ENCODE measurements at places on chromosomes 7 and 10.

GRCh38 chr7:128431221-128431620, 21.4 kb upstream of the IMPDH1 start:
- DNase-seq = no peak

DNA sequence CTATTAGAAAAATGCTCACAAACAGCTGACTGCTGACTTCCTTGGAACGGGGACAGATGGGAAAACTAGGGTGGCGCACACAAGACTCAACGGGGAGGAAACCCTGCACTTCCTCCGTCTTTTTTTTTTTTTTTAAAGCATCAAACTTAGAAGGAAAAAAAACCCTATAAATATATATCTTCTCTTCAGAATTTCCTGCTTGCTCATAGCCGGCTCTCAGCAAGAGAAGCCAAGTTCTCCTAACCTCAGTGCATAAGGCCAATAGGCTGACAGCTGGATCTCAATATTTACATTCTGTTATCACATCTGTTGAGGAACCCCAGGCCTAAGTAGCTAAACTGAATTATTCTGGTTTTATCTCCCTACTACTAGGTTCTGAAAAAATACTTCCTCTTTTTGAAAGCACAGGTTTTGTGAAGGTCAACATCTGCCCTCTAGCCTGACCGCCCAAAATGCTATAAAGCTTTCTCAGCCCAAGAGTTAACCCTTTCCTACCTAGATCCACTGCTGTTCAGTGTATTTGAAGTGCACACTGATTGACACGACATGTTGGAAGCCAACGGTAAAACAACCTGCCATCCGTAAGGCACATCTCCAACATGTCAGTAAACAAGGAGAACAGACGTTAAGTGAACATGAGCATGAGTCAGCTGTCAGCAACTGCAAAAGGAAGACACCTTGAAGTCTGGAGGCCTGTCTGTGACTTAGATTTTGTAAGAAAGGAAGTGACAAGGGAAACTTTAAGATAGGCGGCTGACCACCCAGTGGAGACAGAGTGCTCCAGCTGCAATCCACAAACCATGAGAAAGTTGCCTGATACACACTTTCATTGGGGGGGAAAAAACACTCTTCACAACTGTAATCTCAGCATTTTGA, 83.8 kb downstream of the EBLN1 start:
- DNase-seq = no peak

GRCh38 chr7:41219276-41219675, 483.6 kb downstream of the INHBA start:
- DNase-seq = peak; percentile 5

GRCh38 chr7:115941703-115942268, 88.8 kb downstream of the TFEC start:
- DNase-seq = no peak

DNA sequence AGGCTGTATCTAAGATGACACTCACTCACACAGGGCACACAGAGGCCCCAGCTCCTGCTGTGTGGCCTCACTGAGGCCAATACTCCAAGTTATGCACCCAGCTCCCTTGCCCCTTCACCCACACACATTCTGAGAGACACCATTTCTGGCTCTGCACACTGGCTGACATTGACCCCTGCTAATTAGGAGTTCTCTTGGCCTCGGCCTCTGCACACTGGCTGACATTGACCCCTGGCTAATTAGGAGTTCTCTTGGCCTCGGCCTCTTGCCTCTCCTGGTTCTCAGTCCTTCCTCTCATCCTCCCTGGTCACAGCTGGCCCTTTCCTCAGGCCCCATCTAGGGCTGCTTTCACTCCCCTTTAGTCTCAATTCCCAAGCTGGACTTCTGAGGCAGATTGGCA, 97.3 kb downstream of the GRID1 start:
- no peak for DNase-seq

GRCh38 chr10:128626397-128627000, 500.3 kb upstream of the MKI67 start:
- DNase-seq = no peak

DNA sequence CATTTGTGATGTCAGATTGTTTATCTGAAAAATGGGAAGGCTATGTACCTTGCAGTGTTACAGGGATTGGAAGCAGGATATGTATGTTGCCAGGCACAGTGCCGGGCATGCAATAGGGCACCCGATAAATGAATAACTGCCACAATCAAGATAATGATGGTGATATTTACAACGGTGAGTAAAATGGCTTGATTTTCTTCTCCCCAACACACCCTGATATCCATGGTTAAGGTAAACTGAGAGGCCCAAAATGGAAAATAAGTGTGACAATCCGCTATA, 108.3 kb downstream of the CYP26A1 start:
- no peak for DNase-seq

DNA sequence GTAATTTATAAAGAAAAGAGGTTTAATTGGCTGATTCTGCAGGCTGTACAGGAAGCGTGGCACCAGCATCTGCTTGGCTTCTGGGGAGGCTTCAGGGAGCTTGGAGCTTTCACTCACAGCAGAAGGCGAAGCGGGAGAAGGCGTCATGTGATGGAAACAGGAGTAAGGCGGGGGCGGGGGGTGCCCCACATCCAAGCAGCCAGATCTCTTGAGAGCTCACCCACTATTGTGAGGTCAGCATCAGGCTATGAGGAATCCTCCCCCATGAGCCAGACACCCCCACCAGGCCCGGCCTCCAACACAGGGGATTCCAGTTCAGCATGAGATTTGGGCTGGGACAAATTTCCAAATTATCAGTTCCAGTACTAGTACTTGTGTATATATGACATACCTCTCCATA, 46.2 kb downstream of the WDR37 start:
- no peak for DNase-seq

GRCh38 chr7:138388673-138389491, 71.2 kb upstream of the TRIM24 start:
- DNase-seq = no peak

DNA sequence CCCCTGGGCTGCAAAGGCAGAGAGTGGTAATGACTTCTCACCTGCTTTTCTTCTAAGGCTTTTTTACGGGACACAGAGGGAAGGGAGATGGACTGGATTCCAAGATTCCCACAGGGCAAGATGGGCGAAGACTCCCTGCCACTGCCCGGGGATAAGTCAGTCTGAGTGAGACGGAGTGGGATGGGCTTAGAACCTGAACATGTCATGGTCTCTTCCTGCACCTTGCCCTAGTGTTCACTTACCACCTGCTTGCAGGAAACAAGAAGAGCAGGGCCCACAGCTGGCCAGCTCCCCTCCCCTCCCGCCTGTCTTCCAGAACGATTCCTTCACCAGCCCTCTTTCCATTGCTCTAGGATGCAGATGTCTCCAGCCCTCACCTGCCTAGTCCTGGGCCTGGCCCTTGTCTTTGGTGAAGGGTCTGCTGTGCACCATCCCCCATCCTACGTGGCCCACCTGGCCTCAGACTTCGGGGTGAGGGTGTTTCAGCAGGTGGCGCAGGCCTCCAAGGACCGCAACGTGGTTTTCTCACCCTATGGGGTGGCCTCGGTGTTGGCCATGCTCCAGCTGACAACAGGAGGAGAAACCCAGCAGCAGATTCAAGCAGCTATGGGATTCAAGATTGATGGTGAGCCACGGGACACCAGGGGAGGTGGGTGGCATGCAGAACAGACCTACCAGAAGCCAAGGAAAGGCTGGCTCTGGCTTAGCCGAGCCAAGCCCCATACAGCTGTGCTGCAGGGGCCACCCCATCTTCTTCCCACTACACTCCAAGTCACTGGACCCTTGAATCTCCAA, 1.3 kb downstream of the SERPINE1 start:
- no peak for DNase-seq

DNA sequence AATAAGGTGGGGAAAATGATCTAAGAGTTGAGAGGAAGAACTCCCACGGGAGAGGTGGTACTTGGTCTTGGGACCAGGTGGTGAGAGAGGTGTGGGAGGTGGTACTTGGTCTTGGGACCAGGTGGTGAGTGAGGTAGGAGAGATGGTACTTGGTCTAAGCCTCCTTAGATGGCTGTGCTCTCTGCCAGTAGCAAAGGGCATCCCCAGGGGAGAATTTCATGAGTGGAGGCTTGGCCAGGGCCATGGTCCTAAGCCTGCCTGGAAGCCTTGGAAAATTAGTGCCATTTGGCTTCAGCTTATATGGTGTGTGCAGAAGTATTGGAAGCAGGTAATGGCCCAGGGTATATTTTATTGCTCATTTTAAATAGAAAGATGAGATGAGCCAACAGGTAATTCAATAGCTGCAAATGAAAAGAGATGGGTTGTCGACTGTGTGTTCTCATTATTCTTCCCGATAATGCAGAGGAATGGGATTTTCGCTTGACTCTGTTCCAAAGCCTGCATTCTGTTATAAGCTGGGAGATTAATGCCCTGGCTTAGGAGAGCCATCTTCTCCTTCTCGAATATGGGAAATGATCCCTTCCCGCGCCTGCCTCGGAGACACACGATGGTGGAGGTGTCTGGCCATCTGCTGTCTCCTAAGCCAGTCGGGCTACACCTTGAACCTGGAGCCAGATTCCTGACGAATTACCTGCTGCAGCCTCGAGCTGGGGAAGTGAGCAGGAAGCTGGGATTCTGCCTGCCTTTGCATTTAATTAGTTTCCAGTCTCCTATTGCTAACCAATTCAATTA, 287.8 kb downstream of the GALNT17 start:
- no peak for DNase-seq

- no peak for DNase-seq
Observed at GRCh38 chr7:149655784-149656183, 117.6 kb downstream of the ZNF467 start.

GRCh38 chr10:86506499-86506898, 15.1 kb downstream of the WAPL start:
- no peak for DNase-seq

GRCh38 chr10:8404721-8405120, 350.2 kb downstream of the GATA3 start:
- DNase-seq = no peak

DNA sequence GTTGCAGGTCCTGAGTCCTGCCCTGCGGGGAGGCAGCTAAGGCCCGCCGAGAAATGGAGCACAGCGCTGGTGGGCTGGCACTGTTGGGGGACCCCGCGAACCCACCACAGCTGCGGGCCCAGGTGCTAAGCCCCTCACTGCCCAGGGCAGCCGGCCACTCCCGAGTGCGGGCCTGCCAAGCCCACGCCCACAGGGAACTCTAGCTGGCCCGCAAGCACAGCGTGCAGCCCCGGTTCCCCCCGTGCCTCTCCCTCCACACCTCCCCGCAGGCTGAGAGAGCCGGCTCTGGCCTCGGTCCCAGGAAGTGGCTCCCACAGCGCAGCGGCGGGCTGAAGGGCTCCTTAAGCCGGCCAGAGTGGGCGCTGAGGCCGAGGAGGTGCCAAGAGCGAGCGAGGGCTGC, 3.5 kb upstream of the NSMCE4A start:
- no peak for DNase-seq

- DNase-seq = no peak
Observed at GRCh38 chr7:3795141-3795540, 494.1 kb downstream of the SDK1 start.

GRCh38 chr7:43108255-43109011, 4.0 kb upstream of the HECW1 start:
- peak; percentile 51 for DNase-seq

DNA sequence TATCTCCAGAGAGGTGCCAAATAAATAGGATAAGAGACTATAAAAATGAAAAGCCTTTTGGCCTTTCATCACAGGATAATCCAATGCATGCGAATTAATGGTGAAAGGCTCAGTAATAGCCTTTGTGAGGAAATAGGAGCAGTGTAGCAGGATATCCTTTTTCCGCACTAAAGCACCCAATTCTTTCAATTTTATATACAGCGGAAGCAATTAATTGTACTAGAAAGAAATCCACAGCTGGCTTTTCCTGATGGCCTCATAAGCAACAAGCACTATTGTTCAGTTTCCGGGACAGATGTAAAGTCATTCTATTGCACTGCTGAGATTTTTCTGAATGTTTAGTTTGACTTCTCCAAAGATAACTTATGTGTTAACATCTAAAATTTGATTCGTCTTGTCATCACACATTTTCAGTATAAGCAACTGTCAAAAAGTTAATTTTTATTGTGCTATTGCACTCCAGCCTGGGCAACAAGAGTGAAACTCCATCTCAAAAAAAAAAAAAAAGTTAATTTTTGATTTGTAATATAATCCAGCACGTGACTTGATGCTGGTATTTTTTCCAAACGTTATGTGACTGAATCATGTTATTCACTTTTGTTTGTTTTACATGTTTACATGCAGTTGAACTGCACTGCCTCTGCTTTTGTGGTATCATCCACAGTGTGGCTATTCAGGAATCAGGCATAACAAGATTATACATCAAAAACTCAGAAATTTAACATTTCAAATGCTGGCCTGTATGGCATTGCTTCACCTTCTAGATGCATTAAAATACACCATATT, 8.4 kb upstream of the BMPR1A start:
- DNase-seq = no peak

DNA sequence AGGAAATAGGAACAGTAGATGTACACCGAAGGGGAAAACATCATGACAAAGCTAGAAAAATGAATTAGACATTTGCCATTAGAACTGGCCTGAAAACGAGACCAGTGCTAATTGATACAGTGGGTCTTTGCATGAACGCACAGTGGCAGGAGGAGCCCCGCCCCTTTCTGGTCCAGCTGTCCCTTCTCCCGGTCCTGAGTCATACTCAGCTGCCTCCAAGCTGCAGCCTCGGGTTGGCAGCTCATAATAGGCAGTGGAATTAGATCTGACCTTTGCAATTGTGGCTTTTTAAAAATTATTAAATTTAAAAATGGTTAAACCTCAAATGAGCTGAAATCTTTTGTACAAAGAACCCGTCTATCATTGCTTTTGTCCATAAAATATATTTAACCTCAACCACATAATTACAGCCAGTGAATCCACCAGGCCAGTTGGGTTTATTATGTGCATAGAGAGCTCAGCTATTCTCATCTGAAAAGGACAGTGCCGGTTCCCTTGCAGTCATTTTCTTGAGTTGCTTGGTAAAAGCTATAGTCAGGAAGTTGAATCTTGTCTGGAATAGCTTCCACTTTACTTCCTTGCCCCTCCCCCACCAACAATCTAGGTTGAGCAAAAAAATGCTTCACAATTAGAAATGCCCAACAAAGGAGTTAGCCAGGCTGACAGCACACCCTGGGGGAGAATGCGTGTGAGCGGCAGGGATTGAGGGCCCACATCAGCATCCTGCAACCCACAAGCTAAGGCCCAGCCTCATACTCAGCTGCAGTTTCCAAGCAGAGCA, 147.1 kb downstream of the BUB3 start:
- DNase-seq = peak; percentile 17

GRCh38 chr10:17820943-17821342, 11.8 kb downstream of the MRC1 start:
- no peak for DNase-seq

DNA sequence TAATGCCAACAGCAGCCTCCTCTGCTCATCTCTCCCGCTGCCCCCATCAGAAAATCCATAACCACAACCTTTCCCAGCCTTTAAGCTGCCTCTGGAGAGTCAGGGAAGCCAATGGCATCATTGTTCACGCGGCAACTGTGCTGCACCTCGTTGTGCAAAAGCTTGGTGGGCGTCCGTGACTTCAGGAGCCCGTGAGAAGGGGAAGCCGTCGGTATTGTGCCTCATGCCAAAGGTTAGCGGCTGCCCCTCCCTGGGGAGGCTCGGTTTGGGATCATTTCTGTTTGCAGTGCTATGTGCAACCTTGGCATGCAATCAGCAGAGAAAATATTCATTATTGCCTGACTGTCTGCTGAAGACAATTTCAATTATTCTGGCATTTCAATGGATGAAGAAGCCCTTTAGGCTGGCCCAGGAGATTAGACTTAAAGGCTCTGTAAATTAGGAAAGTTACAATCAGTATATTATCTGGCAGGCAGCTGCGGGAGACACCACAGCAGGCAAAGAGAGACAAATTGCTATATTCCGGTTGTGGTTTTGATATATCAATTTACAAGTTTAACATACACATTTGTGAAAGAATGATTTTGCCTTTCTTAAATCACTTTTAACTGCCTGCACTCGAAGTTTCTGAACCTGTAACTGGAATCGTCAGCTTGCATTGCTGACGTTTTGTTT, 244.5 kb downstream of the GATA3 start:
- no peak for DNase-seq
